ENCODE measurements at places on chromosomes 5 and 9. TPM values are rescaled to one million over a fixed set of nuclear protein-coding genes. Genes with fewer than 3 reads are reported as not detected.
A peak's percentile ranks its signal among the peaks of the same experiment; 100 is the strongest.

The TICAM2 gene
- 2.0 TPM for total RNA-seq

The TMEM174 gene
- not detected for total RNA-seq

The OGN gene
- 15.2 TPM for total RNA-seq

The CDHR2 gene
- 0.51 TPM for total RNA-seq

The ISL1 gene
- total RNA-seq, result not detected

The PDCD1LG2 gene
- total RNA-seq, result 0.48 TPM

The GADD45G gene
- total RNA-seq, result 29.6 TPM

- DNase-seq, result no peak
Observed at GRCh38 chr5:72884892-72885291, 68.4 kb downstream of the TNPO1 start.

- DNase-seq, result no peak
Observed at GRCh38 chr5:118440496-118440895, 547.9 kb downstream of the DTWD2 start.

DNA sequence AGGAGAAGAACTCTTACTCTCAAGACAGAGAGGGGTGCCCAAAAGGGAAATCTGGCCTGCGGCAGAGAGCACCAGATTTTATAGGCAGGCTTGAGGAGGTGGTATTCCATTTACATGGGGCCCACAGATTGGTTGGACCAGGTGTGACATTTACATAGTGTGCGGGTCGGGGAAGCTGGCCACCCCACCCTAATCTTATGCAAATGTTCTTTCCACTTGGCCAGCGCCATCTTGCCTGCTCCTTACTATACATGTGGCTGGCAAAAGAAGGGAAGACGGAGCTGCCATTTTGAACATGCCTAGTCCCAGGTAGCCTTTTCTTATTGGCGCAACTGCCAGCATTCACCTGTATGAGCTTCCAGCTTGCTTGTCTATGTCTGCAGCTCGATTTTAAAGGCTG lies 34.8 kb downstream of the PLEKHG4B start:
- DNase-seq, result no peak

GRCh38 chr5:59275510-59276324 lies 617.8 kb downstream of the PDE4D start:
- no peak for DNase-seq

DNA sequence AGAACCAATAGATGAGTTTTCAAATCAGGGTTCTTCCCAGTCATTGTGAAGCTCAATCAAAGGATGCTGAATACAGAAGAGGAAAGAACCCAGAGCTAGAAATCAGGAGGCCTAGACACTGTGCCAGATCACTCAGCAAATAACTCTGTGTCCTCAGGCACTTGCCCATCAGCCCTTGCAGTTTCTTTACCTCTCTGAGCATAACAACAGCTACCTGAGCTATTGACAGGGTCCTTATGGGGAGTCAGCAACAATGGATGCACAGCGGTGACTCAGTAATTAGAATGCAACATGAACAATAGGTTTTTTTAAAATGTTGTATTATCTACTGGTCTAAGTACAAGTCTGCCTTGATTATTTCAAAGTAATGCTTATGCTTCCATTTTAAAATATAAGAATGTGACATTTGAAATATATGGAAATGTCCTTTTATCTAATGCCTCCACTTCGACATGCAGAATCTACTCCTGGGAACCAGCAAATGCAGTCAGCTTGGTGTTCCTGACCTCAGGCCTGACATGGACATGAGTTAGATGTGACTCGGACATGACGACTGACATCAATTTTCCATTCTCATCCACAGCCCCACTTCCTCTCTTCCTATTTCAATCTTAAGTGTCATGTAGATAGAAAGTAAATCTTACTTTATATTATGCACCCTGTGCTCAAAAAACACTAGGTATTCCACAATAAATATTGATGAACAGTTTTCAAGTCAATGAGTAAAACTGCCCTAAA lies 155.0 kb downstream of the TLE1 start:
- DNase-seq, result no peak

DNA sequence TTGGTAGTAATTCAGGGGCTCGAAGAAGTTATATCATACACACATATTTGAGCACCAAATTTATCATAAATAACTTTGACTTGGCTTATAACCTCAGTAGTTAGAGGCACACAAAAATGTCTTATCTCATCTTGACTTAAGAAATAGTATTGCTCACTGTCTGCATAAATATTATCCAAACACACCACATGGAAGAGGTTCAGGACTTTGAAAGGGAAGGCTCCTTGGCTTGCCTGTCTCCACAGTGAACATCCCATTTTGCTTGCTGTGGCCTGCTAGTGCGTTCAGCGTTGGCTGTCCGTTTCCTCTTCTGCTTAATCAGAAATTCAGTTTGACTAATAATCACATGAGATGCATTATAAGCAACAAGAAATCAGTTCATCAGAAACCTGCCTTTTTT lies 13.9 kb downstream of the GRXCR2 start:
- no peak for DNase-seq

DNA sequence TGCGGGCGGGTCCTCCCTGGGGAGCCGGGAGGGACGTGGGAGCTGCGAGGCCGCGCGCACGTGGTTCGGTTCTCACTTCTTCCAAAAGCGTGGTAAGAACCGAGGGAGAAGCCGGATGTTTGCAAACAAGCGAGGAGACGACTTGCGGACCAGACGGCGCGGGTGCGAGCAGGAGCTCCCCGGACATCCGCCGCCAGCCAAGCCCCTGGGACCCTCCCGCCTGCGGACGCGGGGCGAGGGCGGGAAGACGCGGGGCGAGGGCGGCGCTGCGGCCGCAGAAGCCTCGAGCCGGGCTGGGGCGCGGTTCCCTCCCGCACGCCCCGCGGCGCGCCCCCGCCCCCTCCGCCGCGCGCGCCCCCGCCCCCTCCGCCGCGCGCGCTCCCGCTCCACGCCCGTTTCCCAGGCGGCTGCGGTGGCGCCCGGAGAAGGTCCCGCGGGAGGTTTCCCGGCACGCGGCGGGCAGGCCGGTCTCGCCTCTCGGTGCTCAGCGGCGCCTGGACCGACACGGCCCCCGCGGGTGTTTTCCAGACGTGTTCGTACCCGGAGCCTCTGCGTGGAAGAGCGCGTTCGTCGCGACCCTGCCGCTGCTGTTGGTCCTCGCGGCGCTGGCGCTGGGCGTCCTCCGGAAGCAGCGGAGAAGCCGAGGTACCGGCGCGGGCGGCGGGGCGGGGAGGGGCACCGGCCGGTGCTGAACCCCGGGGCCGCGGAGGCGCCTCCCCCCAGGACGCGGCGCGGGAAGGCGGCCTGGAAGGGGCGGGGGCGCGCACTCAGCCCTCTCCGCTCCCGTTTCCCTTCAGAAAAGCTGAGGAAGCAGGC lies 12.8 kb downstream of the BTNL9 start:
- no peak for DNase-seq

DNA sequence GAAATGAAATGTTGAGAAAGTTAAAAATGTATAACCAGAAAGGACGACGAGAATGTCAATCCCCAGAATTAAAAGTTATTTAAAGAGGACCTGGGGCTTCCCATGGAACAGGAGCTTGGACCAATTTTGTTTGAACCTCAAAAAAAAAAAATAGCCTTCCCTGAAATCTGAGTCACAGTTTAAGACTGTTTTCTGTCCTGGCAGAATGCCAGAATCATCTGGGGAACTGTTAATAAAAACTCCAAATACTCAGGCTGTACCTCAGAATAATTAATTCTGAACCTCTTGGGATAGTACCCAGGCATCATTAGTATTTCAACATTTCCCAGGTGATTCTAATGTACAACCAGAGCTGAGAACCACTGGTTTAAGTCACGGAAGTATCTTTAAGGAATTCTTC lies 102.2 kb upstream of the SLCO6A1 start:
- DNase-seq, result no peak

- DNase-seq, result no peak
Observed at GRCh38 chr9:121322037-121322736, 47.9 kb downstream of the STOM start.

GRCh38 chr9:132049323-132049882 lies 30.3 kb downstream of the MED27 start:
- DNase-seq, result no peak

DNA sequence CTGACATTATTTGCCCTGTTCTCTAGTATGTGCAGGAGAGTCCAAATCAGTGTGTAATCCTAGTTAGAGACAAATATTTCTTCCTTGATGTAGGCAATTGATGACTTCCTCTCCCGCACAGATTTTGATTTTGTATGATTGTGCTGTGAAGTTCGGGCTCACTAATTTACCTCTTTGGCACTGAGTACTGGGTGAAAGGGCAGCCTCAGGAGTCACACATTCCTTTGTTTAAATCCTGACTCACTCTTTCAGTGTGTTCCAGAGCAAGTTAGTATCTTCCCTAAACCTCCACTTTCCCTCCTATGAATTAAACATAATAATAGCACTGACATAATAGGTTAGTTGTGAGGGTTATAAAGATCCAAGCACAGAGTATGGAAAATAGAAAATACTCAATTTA lies 269.7 kb downstream of the ISL1 start:
- DNase-seq, result no peak

DNA sequence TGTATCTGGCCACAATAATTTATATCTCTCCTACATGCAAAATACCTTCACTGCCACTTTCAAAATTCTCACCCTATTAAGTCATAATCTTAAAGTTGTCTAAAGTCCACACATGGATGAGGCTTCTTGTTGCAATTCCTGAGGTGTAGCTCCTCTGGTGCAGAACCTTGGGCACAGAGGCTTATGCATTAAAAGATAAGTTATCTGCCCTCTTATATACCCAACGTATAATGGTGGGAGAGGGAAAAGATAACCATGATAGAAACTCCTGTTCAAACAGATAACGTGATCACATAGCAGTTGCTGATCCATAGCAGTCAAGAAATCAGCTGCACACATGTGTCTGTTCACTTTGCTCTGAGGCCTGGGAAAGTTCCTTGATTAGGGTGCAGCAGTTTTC lies 1767.0 kb downstream of the MAT2B start:
- no peak for DNase-seq

- DNase-seq, result no peak
Observed at GRCh38 chr5:116466727-116467464, 107.7 kb downstream of the SEMA6A start.

DNA sequence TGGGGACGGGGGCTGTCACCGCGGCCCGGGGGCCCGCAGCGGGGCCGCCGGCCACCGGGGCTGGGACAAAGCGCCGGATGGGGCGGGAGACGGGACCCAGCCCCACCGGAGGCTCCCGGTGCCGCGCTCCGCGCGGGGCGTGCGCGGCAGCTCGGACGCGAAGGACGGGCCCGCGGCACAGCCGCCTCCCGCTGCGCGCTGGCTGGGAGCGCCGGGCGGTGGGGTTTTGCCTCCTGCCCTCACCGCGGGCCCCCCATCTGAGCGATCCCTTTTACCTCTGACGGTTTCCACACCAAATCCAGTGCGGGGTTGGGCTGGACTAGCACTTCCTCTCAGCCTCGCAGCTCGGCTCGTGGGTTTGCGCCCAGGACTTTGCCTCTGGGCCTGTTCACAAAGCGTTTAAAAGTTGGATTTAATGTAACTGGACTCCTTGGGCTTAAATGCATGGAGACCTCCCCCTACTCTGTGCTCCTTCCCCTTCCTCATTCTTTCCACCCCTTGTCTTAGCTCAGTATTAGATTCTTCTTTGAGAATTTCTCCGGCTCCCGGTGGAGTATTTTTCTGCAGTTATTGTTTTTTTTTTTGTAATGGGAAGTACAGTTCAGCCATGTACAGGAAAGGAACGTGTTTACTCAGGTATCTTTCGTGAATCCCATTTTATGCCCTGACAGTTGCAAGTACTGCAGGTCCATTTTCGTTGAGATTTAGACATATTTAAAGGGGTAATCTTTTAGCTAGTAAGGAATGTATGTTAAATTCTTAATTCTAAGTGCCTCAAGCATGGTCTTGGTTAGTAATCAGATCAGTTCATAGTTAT lies 691 bp downstream of the FCHO2 start:
- DNase-seq, result peak; percentile 78

DNA sequence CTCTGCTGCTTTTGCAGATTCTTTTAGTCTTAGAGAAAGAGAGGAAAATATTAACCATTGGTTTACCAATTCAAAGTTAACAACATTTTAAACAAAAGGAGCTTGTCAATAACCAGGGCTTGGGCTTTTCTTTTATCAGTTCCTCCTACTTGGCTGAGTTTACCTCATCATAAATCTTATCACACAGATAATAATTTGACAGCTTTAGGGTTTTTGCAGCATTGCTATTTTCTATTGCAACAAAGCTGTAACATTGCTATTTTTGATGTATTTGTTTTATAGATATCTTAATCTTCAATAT lies 9.8 kb upstream of the ABL1 start:
- no peak for DNase-seq

DNA sequence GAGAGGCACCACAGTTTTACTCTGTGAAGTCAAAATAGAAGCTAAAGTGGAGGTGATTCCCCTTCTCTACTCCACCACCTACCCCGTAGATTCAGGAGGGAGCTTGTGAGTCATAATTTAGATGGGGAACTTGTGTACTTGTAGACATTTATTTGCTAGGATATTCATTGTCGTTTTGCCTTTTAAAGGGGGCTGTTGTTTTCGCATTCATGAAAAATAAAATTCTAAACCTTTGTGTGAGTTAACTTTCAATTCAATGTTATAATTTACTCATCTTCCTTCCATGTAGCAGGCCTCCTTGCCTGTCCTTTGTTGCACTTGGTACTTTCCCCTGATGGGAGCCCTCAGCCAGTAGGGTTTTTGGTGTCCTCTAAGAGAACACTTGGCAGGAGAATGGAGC lies 22.0 kb downstream of the SECISBP2 start:
- DNase-seq, result no peak

- DNase-seq, result no peak
Observed at GRCh38 chr9:123517512-123517911, 161.5 kb downstream of the CRB2 start.

- no peak for DNase-seq
Observed at GRCh38 chr5:53712327-53712726, 151.9 kb downstream of the NDUFS4 start.

DNA sequence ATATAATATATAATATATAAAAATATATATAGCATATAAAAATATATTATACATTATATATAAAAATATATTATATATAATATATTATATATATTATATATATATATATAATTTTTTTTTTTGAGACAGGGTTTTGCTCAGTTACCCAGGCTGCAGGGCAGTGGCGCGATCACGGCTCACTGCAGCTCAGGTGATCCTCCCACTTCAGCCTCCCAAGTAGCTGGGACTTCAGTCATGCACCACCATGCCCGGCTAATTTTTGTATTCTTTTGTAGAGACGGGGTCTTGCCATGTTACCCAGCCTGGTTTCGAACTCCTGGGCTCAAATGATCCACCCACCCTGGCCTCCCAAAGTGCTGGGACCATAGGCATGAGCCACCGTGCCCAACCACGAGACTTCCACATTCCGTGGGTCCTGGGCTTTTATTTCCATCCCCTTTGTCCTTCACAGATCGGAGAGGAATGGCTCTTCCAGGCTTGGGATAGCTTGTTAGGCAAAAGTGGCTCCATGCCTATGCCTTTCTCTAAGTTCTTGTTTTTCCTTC lies 62.0 kb upstream of the IER5L start:
- DNase-seq, result no peak

DNA sequence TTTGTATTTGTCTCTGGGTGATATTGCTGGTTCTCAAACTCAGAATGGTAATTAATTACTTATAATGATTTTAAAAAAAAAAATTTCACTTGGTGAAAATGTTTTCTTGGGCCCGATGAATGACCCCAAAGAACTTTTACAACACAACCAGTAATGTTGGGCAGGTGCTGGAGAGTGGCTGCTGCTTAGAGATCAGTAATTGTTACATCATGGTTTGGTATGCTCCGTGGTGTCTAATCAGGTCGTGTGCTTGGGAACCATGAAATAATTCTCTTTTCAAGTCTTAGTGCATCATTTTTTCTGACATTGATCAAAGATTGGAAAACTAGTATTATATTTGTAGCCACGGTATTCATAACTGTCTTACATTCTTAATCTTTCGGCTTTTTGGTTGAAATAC lies 29.3 kb downstream of the PCBD2 start:
- no peak for DNase-seq

- DNase-seq, result no peak
Observed at GRCh38 chr5:135535820-135536801, at the start of gene NEUROG1. NEUROG1 (minus strand) TSS chr5:135535964; CDS start chr5:135535690, 274 bp downstream.
